ENCODE measurements at places on chromosomes 7 and 10.

DNA sequence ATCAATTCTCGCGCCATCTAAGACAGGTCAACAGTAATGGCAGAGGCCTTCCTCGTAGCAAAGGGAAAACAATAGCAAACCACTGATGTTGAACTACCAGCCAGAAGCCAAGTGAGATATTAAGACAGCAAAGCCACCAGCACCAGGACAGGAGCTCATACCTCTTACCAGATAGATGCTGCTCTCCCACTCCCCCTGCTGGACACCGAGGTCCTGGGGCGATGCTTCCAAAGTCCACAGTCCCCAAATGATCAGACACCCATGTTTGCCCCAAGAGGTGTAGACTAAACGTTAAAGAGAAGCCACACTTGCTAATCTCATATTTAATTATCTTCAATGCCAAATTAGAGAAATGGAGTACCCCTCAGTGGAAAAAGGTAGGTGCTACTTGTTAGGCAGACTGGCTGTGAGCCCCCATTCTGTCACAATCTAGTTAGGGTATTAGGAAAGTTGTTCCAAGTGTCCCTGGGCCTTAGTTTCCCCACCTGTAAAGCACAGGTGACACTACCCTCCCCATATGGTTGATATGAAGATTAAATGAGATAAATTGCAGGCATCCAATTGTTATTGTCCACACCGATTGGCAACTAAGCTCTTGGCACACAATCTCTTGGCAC, 39.9 kb downstream of the TOMM7 start:
- no peak for DNase-seq

GRCh38 chr10:74822101-74822500, 4.3 kb upstream of the KAT6B start:
- DNase-seq = no peak

DNA sequence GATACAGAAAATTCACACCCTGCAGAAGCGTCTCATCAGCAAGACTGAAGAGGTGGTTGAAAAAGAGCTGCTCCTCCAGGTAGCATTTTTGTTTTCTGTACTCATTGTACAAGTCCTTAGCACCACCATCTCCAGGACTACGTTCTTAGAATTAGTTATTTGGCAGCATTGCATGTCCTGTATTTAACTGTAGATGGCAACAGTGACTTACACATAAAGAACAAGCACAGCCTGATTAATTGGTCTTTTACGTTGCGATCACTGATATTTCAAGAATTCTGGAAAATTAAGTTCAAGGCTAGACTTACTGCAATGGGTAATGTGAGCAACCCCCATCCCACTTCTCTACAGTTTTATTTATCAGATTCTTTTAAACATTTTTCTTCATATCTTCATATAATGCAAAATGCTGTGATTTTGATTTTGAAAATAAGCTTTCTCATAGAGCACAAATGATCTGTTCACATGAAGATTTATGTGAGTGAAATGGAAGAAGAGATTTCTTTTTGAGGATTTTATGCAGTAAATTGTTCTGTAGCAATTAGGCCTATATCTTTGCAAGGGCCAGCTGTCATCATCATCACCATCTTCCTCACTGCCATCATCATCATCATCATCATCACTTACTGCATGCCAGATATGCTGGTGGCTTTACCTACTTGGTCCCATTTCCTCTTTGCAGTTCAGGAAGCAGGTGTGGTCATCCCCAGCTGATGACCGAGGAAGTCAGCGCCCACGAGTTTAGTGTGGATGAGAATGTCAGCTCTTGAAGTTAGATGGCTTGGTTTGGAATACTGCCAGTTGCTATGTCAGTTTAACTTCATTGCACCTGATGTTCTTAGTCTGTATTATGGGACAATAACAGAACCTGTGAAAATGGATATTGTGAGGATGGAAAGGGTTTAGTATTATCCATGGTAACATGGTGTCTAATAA, 53.4 kb downstream of the CFAP58 start:
- no peak for DNase-seq

- no peak for DNase-seq
These were observed 620.6 kb upstream of the ANKRD30A start for GRCh38 chr10:36504758-36505157.

GRCh38 chr7:66359656-66360211, 154.6 kb downstream of the TPST1 start:
- DNase-seq = no peak

GRCh38 chr7:103679151-103680132, 233.4 kb upstream of the SLC26A5 start:
- DNase-seq = no peak

GRCh38 chr10:111429288-111430028, 352.6 kb downstream of the ADRA2A start:
- no peak for DNase-seq

DNA sequence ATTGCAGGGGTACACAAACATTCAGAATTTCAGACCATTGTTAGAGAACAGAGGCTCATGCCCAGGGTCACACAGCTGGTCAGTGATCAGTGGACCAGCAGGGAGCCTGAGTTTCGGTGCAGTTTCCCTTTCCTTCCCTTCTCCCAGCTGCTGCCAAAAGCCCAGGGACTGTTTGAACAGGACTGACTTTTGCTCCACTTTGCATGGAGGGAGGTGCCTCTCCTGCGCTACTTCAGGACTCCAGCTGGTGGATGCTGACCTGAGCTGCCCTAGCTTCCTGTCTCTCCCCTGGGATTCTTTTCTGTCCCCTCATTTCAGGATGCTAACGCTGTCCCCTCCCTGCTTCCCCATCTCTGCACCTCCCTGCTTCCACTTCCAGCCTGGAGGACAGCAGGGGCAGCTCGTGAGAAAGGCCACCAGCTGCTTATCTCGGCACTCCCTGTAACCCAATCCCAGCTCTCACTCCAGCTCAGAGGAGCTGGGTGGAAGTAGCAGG, 14.5 kb downstream of the SH2D4B start:
- DNase-seq = no peak

GRCh38 chr7:2665359-2665791, 22.6 kb upstream of the AMZ1 start:
- no peak for DNase-seq

DNA sequence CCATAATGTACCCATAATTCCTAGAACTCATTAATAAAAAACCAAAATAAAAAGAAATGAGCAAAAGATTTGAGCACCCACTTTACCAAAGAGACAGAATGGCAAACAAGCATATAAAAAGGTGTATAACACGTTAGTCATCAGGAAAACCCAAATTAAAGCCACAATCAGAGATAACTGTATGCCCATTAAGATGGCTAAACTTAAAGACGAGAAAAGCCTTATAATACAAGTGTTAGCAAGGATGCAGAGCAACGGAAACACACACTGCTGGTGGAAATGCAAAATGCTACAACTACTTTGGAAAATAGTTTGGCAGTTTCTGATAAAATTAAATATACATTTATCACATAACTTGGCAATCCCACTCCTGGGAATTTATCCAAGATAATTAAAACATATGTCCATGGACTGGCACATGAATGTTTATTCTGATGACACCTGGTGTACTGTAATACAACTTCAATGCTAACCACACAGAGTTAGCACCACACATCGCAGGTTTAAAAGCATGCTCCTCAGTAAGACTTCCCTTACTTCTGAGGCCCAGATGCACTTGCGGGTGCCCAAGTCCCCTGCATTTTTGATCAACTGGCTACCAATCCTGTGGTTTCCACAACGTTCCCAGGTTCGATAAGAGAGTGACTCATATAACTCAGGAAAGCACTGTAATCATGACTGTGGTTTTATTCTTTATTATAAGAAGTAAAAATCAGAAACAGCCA, 158.6 kb downstream of the SNX13 start:
- DNase-seq = no peak

GRCh38 chr7:69811476-69812308, 213.4 kb downstream of the AUTS2 start:
- no peak for DNase-seq

DNA sequence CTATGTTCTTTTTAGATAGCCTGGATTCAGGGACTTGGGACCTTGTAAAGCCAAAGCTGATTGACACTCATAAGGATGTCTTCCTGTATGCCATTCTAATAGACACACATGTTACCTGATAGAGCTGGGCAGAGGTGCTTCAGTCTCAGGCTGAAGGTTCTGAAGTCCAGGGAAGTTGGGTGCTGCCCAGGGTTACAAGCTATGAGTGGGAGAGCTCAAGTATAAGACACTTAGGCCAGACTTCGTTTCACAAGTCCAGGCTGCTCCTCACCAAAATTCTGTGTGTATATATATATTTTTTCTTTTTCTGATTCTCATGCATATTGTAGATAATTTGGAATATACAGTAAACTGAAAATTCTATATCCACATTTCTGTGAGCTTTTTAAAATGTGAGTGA, 144.2 kb downstream of the HDAC9 start:
- DNase-seq = no peak

- DNase-seq = no peak
These were observed 32.8 kb upstream of the PHF14 start for GRCh38 chr7:10940704-10941355.

DNA sequence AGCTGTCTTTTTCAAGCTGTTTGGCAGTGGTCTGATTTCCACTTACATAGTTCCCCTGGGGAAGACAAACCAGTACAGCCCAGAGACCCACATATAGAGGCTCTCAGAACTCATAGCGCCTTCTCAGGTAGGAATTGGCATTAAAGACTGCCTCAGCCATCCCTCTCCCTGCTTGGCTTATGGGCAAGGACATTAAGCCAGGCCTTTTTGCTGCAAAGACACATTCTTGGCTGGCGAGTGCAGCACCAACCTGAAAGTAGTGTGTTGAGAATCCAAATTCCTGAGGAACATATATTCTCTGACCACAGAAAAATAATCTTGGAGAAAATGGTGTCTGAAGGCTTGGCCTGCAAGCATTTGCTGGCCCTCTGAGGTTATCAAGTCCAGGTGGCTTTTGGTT, 39.2 kb upstream of the HPS1 start:
- no peak for DNase-seq

DNA sequence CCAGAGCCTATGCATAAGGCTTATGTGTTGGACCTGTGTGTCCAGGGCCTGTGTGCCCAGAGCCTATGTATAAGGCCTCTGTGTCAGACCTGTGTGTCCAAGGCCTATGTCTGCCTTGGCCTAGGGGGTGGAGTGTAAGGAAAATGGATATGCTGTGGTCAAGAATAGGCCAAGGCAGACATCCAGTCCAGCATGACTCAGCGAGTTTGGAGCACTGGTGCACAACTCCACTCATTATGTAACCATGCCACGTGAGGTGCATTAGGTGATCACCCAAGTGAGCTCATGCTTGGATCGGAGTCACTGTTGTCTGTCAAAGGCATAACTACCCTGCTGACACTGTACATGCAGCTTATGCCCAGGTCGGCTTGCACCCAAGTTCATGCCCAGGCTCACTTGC, 238.9 kb downstream of the CACNA2D1 start:
- DNase-seq = no peak

DNA sequence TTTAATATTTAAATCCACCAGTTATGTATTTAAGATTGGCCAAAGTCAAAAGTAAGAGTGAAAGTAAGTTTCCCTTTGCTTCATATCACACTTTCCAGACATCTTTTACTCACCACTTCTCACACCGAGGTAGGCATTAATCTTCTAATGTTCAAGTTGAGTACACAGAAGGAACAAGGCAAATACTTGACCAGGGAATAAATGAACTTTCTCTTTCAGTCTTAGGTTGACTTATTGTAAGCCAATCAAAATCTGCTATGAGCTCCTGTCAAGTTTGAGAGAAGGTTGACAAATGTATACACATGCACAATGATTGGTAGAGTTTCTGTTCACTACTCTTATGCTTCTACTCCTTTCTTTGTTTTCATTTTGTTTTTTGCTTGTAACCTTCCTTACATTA, 842.5 kb downstream of the REEP3 start:
- DNase-seq = no peak

DNA sequence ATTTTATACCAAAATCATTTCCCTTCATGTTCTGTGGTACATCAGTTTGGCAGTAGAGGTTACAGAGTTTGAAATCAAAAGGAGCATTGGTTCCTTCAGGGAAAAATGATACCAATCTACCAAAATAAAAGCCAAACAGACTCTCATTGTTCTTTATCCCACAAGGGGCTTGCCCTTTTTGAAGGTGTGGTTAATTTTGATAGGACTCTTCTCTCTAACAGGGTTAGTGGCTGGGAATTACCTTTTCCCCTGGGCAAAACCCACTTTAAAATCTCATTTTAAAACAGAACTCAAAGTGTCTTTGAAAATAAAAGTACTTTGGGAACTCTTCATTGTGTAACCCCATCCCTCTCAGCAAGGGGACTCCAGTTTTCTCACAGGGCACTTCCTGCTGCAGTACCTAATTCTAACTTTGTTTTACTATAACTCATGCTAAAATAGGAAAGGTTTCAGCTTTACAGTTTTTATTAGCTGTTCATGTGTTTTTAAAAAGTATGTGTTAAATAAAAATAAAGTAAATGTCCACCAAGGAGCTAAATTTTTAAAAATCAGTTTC, 30.6 kb downstream of the SMNDC1 start:
- no peak for DNase-seq

GRCh38 chr10:71136036-71136721, 76.2 kb upstream of the UNC5B start:
- DNase-seq = no peak

DNA sequence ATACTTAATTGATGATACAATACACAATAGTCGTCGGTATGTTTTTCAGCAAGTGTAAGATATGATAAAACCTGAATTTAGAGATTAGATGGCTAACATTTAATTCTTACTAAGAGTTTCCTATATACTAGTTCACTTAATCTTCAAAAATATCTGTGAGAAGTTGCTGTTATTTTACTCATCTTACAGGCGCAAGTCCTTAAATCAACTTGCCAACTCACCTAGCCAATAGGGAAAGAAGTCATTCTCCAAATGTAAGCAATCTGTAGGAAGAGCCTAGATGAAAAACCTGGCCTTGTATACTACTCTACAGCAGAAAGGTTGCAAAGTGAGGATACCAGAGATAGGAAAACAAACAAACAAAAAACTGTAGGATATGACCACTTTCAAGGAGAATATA, 10.6 kb downstream of the CD36 start:
- no peak for DNase-seq

DNA sequence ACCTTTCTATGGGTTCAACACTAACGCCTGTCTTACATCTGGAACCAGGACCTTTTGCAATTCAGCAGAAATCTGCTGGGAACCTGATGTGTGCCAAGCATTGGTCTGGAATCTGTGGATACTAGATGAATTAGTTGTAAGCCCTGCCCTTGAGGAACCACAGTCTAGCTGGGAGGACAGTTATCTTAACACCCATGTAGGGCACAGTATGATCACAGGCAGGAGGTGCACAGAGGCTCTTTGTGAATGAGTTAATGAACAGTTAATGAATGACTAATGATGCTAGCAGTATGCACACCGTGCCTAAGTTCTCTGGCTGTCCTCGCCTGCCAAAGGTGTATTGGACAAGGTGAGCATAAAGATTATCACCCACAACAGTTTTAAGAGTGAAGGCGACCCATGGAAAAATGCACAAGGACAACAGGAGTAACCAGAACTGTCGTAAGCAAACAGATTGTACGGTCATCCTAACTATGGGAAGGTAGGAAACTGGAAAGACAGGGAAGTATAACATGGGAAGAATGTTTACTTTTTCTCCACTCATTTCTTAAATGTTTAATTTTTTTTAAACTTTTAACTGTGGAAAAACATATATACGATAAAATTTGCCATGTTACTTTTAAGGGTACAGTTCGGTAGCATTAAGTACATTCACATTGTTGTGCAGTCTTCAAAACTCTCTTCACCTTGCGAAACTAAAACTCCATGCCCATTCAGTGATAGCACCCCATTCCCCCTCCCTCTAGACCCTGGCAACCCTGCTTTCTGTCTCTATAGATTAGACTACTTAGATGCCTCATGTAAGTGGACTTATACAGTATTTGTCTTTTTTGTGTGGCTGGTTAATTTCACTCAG, 139.9 kb downstream of the CXCL12 start:
- no peak for DNase-seq
